ENCODE measurements at places on chromosomes 5 and 9. TPM values are rescaled to one million over a fixed set of nuclear protein-coding genes. Genes with fewer than 3 reads are reported as not detected.

GRCh38 chr5:110008131-110008530, 318.4 kb downstream of the MAN2A1 start:
- no peak for DNase-seq

DNA sequence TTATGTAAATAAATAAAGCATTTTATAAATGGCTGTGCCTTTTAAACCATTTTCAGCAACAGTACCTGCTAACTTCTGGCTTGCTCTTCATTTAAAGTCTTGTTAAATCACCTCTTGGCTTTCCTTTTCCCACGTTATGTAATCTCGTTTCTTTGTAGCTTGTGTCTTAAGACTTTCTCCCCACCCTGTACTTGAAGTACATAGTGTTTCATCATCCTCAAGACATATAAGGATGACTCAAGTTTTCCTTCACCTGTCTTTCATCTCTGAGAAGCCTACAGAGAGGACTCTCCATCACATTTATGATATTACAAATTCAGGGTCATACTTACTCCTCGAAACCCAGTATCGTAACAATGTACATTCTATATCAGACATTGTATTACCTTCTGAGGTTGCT, 33.9 kb downstream of the PRELID2 start:
- DNase-seq = no peak

- no peak for DNase-seq
Measured at GRCh38 chr9:126383406-126384046, 56.9 kb downstream of the MVB12B start.

- no peak for DNase-seq
Measured at GRCh38 chr5:170110403-170111087, 4.8 kb downstream of the FOXI1 start.

DNA sequence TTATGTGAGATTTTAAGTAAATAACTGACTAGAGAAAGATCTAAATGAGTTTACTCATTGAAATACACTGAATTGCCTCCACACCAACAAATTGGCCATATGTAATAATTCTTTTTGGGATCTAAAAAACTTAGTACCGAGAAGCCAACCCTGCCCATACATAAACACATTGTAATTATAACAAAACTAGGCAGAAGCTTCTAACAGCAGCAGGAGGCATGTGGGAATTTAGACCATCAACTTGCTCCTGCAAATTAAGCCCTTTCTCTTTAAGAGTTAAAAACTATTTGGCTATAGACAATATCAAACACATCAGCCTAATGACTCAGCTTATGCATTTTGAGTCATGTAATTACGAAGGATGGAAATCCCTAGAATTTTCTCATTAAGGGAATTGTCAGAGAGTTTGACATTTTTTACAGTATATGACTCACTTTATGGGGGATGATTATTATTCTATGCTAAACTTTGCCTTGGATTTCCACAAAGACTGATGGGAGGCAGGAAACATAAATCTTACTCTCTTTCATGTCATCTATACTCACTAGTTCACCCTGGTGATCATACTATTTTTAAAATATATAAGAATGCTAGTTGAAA, 1.0 kb downstream of the IL7R start:
- peak; percentile 71 for DNase-seq

DNA sequence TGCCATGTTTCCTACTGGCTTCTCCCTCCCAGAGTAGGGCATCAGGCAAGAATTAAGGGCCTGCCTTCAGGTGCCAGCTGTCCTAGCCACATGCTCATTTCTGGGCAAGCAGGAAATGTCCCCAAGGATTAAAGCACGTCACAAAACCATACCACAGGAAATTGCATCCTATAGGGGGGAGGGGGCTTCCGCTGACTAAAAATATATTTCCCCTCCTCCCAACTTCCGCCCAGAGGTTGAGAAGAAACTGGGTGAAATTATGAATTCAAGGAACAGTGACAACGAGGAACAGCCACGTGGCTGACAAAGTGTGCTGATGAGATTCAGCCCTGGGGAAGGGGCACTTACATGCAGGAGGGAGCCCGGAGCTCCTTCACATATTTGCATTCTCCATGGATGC, 4.1 kb downstream of the HBEGF start:
- DNase-seq = no peak

- peak; percentile 36 for DNase-seq
Measured at GRCh38 chr9:8733131-8733954, 933.8 kb upstream of the DMAC1 start.

DNA sequence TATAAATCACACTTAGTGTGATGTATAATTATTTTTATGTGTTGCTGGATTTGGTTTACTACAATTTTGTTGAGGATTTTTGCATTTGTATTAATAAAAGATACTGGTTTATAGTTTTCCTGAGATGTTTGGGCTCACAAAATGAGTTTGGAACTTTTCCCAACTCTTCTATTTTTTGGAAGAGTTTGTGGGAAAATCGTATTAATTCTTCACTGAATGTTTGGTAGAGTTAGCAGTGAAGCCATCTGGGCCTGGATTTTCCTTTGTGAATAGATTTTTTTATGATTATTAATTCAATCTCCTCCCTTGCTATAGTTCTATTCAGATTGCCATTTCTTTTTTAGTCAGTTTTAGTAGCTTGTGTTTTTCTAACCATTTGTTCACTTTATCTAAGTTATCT, 201.7 kb upstream of the NFIL3 start:
- no peak for DNase-seq

DNA sequence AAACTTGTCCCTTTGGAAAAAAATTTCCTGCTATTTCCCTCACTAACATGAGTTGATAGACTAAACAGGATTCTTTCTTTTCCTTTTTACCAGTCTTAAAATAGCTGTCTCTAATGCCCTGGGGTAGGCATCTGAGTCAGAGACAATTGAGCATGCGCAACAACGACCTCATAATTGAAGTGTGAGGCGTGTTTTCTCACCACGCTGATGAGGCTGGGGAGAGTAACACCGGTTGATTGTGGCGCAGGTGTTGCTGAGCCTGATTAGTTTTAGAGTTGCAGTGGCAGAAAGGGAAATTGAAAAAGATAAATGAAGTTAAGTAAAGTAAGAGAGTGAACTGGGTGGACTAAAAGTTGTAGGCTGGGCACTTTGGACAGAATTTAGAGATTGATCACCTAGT, 213.7 kb downstream of the TLR4 start:
- no peak for DNase-seq

Gene C8G
- total RNA-seq = not detected

Gene CCL21
- total RNA-seq = not detected

Gene HACD4
- total RNA-seq = not detected

Gene BSPRY
- total RNA-seq = not detected

Gene PCDH12
- not detected for total RNA-seq

Gene PDCD1LG2
- total RNA-seq = 1.9 TPM

Measured in H4 (cell line).